Astrocyte of the spinal cord (primary cell): ENCODE measurements at places on chromosomes 1 and 21.

- DNase-seq, result no peak
Observed at GRCh38 chr1:10698726-10699469, 97.5 kb downstream of the CASZ1 start.

- DNase-seq, result peak; percentile 39
Observed at GRCh38 chr1:119594376-119594775, 53.7 kb downstream of the ZNF697 start.

GRCh38 chr21:19853061-19853460 lies 1145.1 kb upstream of the NCAM2 start:
- no peak for DNase-seq

DNA sequence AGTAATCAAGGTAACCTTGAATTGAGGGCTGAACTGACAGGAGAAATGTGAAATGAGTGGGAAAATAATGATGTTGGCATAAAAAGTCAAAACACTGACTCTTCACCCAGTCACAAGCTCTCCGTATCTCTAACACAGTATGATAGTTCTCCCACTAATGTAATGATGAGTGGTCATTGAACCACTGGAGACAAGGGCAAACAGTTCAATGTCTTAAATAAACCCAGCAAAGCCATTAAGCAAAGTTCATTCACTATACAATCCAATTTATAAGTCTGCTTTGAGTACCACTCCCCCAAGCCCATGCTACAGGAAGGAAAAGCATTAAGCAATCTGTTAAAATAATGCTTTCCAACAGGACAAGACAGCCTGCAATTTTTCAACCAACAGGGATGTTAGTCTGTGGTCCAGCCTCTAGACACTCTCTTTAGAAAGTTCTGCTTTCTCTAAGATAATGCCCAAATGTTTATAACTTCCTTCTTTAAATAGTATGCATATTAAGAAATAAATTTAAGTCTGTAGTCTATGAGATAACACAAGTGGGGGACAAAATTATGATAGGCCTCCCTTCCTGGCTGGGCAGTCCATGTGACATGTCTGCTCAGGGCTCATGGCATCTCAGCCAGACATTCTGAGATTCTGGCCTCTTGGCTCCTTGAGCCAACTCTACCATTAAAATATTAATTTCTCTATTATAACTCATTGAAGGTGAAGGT lies 25.5 kb upstream of the DDAH1 start:
- DNase-seq, result no peak

- DNase-seq, result no peak
Observed at GRCh38 chr21:45379171-45379900, 25.6 kb upstream of the COL18A1 start.

DNA sequence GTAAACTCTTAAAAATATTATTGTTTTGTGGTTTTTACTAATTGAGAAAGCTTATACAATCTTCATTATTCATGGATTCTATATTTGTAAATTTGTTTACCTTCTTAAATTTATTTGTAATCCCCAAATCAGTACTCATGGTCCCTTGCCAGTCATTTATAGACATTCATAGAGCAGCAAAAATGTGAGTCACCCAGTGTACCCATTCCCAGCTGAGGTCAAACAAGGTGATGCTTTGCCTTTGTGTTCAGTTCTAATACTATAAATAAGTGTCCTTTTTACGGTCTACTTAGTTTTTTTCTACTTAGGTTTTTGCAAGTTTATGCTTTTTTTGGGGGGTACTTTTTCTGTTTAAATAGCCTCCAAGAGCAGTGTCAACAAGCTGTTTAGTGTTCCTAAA lies 36.1 kb downstream of the SORT1 start:
- peak; percentile 60 for DNase-seq

DNA sequence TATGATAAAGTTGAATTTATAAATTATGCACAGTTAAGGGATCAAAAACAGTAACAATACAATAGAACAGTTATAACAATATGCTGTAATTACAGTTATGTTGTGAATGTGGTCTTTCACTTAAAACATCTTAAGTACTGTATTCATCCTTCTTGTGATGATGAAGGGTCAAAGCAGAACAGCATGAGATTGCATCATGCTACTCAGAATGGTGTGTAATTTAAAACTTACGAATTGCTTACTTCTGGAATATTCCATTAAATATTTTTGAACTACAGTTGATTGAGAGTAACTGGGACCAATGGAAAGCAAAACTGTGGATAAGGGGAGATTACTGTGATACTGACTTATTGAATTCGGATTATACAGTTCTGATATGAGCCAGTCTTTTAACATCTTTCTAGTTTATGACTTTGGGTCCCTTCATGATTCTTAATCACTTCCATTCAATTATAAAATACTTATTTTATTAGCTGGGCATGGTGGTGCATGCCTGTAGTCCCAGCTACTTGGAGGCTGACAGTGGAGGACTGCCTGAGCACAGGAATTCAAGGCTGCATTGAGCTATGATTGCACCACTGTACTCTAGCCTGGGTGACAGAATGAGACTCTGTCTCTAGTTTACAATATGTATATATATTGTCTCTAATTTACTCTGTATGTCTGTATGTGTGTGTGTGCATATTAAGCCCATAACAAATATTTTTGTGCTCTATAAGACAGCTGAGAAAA lies 43.2 kb downstream of the ATP1B1 start:
- no peak for DNase-seq

GRCh38 chr1:173365341-173365740 lies 111.8 kb upstream of the PRDX6 start:
- no peak for DNase-seq

DNA sequence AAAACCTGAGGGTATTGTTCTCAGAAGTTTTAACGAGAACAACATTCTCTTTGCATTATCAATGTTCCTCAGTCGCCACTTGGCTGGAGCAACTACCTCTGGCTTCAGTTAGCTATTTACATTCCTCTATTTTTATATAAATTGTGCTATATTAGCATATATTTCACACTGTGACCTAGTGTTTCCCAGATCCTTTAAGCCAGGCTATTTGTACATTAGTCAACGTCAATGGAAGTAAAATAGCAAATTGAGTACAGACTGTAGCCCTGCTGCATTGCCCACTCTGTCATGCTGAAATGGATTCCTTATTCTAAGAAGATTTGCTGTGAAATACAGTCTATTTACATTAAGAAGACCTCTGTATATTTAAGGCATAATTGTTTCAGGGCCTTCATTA lies 213.8 kb downstream of the ROR1 start:
- DNase-seq, result no peak

DNA sequence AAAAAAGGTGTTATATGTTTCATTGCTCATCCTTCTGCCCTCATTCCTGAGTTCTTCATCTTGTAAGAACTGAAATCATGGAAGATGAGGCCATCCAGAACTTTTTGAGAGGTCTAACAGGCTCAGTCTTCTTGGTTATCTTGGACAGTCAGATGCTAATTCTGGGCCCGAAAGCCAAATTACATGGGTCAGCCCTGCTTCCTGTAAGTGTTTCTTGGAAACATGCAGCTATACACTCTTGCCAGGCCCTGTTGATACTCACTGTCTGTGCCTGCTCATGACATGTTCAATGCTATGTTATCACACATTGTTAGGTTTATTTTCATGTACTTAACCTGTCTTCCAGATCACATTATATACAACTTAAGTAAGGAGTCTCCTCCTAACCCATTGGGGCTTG lies 542.5 kb downstream of the NUF2 start:
- DNase-seq, result no peak

DNA sequence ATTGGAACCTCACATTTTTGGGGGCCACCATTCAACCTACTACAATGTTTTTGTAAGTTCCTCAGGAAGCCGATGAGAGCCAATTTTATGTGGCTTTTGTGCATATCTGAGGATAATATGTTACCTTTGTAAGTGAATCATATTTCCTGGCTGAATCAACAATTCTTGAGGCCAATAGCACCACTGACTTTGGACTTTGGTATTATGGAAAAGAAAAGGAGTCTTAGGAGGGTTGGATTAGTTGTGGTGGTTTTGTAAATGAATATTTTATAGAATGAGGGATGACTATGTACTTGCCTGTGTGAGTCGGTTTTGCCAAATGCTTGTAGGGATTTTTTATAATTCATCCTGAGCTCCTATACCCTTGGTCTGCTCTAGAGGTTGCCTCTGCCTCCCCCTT lies 181.5 kb upstream of the HMGB4 start:
- DNase-seq, result peak; percentile 79

DNA sequence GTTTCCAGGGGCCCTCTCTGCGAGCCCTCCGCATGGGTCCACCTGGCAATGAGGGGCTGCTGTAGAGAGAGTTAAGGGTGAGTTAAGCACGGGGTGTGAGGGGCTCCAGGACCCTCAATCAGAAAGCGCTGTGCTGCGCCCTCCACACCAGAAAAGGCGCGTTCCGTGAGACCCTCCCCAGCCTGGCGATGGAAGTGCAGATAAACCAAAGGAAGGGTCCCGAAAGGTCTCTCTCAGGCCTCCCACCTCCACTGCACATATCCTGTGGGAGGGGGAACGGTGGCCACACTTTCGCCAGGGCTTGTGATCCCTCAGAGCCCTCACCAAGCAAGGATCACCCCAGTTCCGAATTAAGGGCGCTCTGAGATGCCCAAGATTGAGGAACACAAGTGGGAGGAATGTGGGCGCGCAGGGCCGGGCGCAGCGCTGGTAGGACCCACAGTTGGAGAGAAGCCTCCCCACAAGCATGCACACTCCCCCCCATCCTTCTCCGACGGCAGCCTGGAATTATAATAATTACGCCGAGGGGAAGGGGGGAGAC lies 1.1 kb downstream of the WNT3A start:
- no peak for DNase-seq

- DNase-seq, result no peak
Observed at GRCh38 chr21:34531399-34531798, 19.4 kb upstream of the KCNE1 start.
